GM12865 (cell line): ENCODE measurements at places on chromosomes 1 and 21.

- no peak for DNase-seq
These were observed 98.9 kb downstream of the MRPL39 start for GRCh38 chr21:25508364-25508763.

- no peak for DNase-seq
These were observed 33.8 kb downstream of the HHAT start for GRCh38 chr1:210362526-210362925.

GRCh38 chr1:203320591-203321272, 15.4 kb downstream of the BTG2 start:
- peak; percentile 95 for DNase-seq

DNA sequence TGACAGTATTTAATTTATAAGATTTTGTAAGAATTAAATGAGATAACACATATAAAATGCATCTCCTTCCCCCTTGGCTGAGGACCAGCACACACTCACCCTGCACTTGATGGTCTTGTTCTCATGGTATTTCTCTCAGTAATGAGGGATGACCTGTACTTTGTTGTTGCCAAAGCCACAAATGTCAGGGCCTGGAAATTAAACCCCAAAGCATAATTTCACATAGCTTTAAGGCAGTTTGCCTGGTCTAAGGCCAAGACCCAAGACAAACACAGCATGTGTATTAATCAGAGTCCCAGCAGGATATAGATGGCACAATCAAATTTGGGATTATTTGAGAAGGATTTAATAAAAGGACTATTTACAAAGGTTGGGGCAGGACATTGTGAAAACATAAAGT, 48.6 kb upstream of the EPS15 start:
- no peak for DNase-seq

- DNase-seq: peak; percentile 46
These were observed 1.0 kb upstream of the EFNA1 start for GRCh38 chr1:155126556-155127104.

DNA sequence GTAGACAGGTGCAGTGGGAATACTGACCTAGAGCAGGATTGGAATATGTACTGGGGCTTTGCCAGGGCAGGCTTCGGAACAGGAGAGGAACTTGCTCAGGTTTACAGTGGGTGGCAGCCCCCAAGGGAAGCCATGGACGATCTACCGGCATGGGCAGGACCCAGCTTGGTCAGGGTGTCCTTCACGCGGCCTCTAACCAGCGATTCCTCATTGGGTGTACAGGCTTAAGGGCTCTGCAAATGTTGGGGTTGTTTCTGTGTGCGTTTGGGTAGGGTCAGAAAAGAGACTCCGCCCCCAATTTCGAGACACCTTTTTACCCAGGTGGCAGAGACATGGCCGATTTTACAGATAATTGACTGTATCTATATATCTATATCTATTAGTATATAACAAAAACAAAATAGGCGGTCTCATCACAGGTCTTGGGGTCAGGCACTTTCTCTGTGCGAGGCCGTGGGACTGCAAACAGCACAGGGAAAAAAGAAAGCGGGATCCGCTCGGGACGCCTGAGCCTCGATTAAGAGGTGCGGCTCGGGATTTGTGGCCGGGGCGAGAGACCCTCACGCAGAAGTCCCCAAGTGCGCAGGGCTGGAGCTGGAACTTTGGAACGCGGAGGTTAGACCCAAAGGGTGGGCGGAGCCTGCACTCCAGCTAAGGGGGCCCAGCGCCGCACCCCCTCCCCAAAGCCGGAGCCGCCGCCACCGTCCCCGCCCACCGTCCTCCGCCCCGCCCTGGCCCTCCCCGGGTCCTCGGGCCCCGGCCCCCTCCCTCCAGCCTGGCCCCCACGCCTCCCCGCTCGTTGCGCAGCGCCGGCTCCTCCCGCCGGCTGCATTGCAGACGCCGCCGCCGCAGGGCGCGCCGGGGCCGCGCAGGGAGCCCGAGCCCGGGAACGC, 67.5 kb upstream of the VAMP3 start:
- no peak for DNase-seq

DNA sequence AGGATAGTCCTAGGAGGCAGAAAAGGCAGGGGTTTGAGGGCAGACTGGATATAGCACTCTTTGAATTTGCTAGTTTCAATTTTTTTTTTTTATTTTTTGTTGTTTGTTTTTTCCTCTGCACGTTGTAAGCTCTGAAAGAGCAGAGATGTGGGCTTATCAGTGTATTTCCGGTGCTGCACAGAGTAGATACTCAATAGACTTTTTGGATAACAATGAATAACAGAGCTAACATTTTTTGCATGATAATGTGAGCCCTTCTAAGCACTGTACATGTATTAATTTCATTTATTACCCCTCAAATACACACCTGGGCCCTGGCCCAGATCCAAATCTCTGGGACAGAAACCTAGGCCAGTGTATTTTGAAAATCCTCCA, 17.1 kb upstream of the PARP1 start:
- no peak for DNase-seq
